ENCODE measurements at places on chromosomes 5 and 9.

DNA sequence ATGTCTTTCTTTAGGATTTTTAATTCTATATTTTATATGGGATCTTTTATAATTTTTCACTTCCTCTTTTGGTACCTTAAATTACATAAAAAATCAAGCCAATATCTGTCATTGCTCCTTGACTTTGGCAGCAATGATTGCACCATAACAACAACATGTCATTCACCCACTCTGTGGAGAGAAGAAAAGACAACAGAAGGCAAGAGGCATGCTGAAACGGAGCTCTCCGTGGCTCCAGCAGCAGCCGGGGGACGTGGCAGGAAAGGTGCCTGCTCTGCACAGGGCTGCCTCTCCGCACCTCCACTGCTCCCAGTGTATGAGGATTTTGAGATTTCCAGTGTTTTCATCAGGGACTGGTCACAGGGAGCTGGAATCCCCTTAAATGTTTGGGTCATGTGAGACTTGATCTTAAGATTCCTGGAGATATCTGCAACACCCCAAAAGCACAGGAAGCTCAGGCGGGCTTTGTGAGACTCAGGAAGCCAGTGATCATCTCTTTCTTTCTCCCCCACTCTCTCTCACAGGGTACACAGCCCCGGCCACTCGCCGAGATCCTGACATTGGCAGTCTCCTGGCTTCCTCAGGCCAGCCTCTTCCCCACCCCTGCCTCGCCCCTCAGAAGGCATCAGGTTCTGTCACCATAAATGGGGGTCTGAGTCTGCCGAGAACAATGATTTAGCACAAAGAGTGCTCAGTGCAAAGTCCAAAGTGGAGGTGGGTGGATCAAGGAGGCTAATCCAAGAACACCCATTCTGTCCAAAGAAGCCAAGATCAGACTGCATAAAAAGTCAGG is 74.6 kb downstream of the ACTL7B start:
- no peak for DNase-seq

GRCh38 chr9:134659688-134660131 is 18.1 kb downstream of the COL5A1 start:
- DNase-seq = no peak

DNA sequence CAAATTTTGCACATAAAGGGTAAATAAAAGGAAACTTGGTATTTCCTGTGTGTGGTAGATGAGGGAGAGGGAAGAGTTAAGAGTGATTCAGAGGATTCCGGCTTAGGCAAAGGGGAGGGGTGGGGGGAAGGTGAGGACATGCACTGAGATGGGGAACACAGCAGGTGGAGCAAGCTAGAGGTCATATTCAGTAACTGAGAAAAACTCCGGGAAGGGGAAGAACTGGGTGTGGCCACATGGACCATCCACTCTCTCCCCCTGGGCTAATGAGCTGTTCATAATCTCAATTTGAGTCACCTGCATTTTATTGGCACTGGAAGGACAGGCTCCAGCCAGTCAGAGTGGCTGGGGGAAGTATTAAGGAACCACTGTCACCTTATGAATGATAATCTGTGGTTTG is 45.1 kb upstream of the UGCG start:
- DNase-seq = no peak

- no peak for DNase-seq
Measured at GRCh38 chr9:110283751-110284150, 27.4 kb upstream of the TXN start.

- DNase-seq = no peak
Measured at GRCh38 chr9:2725898-2726649, 8.8 kb downstream of the KCNV2 start.

DNA sequence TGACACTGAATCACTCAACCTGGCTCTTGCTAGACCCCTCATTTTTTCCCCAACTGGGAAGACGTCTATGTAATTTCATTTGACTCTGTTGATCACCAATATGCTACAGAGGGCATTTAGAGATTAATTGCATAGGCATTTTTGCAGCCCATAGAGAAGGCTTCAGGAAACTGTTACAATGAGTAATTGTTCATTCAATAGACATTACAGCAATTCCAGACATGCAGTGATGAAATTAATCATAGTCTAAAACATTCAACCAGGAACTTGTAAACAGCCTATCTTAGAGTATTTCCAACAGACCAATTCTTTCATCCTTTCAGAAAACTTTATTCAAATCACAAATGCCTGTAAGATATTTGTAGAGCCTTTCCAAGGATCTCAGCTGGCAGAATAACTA is 122.3 kb downstream of the MARCHF11 start:
- no peak for DNase-seq

GRCh38 chr9:114837923-114838322 is 32.1 kb upstream of the TNFSF15 start:
- peak; percentile 35 for DNase-seq
